ENCODE measurements at places on chromosomes 7 and 10. TPM values are rescaled to one million over a fixed set of nuclear protein-coding genes. Genes with fewer than 3 reads are reported as not detected.

Gene VCL
- 50.5 TPM for total RNA-seq

Gene PAX4
- total RNA-seq: not detected

Gene ZNF107
- total RNA-seq: 36.7 TPM

DNA sequence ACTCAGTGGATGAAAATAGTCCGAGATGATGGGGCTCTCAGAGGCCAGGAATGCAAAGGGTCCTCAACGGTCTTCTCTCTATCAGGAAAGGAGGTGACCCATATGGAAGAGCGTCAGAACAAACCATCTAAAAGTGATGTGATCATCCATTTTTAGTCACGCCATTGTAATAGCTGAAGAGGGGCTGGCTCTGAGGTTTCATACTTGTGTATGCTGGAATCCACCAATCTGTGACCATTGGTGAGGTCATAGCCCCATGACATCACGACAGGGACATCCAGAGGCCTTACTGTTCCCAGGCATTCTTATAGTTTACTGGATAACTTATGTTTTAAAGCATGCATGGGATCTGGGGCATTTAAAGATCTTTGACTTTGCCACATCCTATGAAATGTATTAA, 83.6 kb downstream of the C10orf90 start:
- DNase-seq: no peak

- DNase-seq: no peak
Measured at GRCh38 chr10:110101464-110102144, 93.8 kb downstream of the ADD3 start.

- no peak for DNase-seq
Measured at GRCh38 chr10:60878224-60878623, 65.8 kb downstream of the RHOBTB1 start.

- no peak for DNase-seq
Measured at GRCh38 chr7:16770657-16771329, 17.2 kb downstream of the TSPAN13 start.

- DNase-seq: no peak
Measured at GRCh38 chr7:132380059-132380458, 196.2 kb downstream of the PLXNA4 start.

DNA sequence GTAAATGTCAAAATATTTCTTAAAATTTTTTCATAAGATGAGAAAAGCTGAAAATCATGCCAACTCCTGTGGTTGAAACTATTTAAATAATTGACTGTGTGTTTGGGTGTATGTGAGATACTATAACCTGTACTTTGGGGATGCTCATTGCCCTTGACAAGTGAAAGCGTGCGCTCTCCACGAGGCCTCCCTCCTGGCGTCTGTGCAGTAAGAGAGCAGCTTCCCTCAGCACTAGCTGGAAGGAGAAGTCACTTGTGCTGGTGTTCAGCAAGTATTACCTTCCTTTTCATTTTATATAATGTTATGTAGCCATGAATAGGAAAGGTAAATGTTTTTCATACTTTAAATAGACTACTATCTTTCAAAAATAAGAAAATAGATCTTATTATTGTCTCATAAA, 118.9 kb downstream of the ZEB1 start:
- no peak for DNase-seq

- peak; percentile 15 for DNase-seq
Measured at GRCh38 chr10:79948976-79949722, at the start of gene SFTPD. Gene SFTPD (minus strand): TSS chr10:79949105. CDS start chr10:79946659, 2,446 bp downstream.

DNA sequence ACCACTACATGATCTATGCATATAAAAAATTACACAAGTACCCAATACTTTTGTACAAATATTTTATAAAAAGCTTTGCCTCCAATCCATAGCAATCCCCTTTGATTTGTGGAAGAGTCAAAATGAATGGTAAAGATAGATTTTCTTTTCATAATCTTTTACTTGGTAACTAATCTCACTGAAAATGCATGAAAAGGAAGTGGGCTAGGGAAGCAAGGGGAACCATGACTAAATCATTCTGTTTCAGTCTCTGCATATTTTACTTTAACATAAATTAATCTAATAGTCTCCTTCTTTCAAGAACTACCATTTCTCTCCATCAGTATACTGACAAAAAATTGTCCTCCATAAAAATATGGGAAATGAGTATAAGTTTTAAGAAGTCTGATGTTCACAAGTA, 96.9 kb downstream of the TES start:
- no peak for DNase-seq

DNA sequence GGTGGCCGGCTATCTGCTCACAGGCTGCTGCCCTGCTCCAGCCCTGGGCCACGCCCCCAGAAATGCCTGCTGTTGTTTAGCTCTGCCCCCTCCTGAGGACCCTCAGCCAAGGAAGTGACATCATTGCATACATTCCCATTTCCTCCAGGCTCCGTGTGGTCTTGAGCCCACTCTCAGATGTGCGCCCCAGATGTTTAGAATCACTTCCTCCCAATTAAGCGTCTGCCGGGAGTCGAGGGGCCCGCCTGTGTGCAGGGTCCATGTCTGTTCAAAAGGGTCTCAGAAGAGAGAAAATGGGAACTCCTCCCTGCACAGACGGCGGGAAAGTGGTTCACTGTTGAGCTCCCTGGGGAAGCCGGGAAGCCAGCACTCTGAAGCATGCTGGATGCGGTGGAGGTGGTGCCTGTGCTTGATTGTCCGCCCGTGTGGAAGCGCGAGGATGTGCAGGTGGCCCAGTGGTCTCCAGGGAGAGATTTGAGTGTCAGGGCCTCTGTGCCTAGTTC, 116.9 kb upstream of the PPIF start:
- peak; percentile 66 for DNase-seq

- no peak for DNase-seq
Measured at GRCh38 chr7:12653518-12653917, 33.9 kb upstream of the ARL4A start.

GRCh38 chr10:49252313-49253034, 46.5 kb upstream of the C10orf71 start:
- no peak for DNase-seq

- DNase-seq: peak; percentile 39
Measured at GRCh38 chr7:33710608-33711007, 194.7 kb upstream of the BMPER start.
